ENCODE measurements at places on chromosomes 5 and 9.
A peak's percentile ranks its signal among the peaks of the same experiment; 100 is the strongest.

GRCh38 chr5:28450997-28451396 is 1412.6 kb upstream of the CDH9 start:
- DNase-seq: no peak

- no peak for DNase-seq
These were observed 134.2 kb downstream of the CDH10 start for GRCh38 chr5:24510523-24510988.

DNA sequence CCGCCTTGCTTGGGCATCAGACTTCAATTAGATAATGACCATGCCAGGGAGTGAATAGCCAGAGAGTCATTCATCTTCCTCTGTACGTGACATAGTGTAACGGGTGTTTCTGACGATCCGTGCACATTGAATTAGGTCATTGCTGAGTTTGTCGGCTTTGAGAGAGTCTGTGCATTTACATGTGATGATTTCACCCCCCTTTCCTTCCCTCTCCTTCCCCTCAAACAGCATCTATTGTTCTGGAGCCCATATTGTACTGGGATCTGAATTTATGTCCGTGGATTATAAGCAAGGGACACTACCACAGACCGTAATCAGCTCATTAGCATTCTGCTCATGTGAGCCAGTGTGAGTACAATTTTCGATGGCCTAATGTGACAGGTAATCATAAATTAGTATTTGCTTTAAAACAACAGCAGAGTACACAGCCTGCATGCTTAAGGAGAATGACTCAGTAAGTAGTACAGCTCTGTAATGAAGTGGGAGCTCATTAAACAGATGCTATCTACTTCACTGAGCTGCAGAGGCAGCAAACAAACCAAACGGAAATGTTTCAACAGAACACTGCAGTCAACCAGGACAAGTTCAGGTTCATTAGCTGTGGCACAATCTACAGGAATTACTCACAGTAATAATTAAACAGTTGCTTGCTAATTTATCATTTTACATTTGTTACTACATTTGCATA is 302.1 kb downstream of the CSNK1G3 start:
- DNase-seq: no peak

- no peak for DNase-seq
These were observed 97.3 kb downstream of the PLPP1 start for GRCh38 chr5:55437452-55437851.

- DNase-seq: no peak
These were observed 95.0 kb downstream of the KIAA1958 start for GRCh38 chr9:112581469-112582176.

DNA sequence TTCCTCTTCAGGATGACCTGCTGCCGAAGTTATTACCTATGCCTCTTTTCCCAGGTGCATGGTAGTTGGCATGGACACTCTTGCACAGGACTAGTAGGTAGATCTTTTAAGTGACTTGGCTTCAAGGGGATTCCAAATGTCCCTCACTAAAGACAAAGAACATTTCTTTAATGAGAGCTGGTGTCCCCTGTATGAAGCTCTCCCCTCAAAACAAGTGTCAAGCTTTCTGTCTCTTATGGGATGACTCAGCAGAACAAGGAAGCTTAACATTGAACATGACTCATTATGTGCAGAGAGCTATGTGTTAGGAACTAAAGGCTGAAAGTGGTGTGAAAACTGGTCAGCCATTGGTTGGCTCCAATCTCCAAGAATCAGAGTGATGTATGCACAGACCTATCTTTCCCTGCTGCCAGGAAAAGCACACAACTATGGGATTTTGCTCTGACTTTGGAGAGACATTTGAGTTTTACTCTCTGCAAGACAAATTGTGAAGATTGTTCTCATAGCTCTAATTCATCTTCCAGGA is 120.5 kb downstream of the PRDM6 start:
- DNase-seq: no peak

DNA sequence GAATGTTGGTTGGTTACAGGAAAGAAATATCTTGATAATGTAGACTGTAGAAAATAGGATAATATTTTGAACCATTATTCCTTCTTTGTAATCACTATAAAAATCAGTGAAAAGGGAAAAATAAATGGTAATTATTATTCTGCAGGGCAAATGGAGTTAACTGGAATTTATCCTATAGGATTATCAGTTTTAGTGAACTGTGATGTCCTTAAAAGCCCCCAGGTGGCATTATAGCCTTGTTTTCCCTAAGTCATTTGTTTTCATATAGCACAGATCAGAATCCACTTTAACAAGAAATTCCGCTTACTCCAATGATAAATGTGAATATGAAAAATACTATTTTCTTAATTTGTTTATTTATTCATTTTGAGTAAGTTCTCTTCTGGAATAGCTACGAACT is 26.2 kb upstream of the WDR41 start:
- peak; percentile 4 for DNase-seq

- peak; percentile 95 for DNase-seq
These were observed 2.2 kb downstream of the UNC5A start for GRCh38 chr5:176812269-176813259.

GRCh38 chr9:35909687-35910612 is 660 bp downstream of the SPAAR start:
- DNase-seq: peak; percentile 60

DNA sequence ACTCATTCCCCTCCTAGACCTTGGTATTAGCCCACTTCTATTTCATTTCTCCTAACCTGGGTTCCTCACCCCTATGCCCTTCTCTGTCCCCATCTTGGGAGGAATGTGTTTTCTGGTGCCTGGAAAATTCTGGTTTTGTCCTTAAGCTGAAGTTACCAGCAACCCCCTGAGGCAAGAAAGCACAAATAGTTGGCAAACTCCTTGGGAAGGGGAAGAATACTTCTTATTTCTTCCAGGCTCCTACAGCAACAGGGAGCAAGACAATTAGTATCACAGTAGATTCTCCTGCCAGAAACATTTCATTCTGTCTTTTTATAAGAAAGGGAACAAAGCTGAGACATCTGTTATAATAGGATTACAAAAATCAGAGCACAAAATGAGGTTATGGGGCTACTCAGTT is 142.5 kb downstream of the SNCAIP start:
- no peak for DNase-seq

- no peak for DNase-seq
These were observed 509.3 kb downstream of the KDM4C start for GRCh38 chr9:7266911-7267595.

GRCh38 chr9:137514691-137515337 is 35.4 kb downstream of the PNPLA7 start:
- peak; percentile 53 for DNase-seq

DNA sequence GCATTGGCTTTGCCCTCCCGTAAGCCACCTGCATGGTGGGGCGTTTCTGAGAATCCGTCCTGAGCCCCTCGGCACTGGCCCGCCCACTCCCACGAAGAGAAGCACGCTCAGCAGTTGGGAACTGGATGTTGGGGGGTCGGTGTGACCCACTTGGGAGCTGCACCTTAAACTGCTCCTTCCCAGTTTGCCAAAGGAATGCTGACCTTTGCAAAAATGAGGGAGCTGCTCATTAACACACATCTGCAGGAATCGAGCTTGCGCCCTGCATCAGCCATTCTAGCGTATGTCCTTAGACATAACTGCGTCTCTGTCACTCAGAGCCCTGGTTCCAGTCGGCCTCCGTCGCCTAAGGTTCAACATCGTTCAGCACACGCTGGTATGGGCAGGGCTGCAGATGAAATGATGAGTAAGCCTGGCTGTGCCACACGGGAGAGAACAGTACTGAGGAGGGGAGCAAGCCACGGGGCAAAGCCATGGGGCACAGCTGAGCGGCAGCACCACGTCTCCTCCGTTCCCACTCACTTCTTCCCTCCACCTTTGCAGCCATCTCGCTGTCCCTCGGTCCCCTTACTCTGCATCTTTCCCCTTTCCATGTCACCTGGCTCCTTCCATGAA is 28.8 kb upstream of the NCS1 start:
- DNase-seq: peak; percentile 26

GRCh38 chr5:118687661-118688621 is 300.4 kb downstream of the DTWD2 start:
- no peak for DNase-seq

- DNase-seq: peak; percentile 88
These were observed 33.8 kb upstream of the PTGS1 start for GRCh38 chr9:122336866-122337555.

Data from H7 (cell line).